Activated CD4-positive, alpha-beta T cell treated with anti-CD3 and anti-CD28 coated beads for 24 hours (primary cell): ENCODE measurements at places on chromosomes 1 and 21.

GRCh38 chr1:162297208-162297607, 79.4 kb downstream of the SPATA46 start:
- DNase-seq, result no peak

DNA sequence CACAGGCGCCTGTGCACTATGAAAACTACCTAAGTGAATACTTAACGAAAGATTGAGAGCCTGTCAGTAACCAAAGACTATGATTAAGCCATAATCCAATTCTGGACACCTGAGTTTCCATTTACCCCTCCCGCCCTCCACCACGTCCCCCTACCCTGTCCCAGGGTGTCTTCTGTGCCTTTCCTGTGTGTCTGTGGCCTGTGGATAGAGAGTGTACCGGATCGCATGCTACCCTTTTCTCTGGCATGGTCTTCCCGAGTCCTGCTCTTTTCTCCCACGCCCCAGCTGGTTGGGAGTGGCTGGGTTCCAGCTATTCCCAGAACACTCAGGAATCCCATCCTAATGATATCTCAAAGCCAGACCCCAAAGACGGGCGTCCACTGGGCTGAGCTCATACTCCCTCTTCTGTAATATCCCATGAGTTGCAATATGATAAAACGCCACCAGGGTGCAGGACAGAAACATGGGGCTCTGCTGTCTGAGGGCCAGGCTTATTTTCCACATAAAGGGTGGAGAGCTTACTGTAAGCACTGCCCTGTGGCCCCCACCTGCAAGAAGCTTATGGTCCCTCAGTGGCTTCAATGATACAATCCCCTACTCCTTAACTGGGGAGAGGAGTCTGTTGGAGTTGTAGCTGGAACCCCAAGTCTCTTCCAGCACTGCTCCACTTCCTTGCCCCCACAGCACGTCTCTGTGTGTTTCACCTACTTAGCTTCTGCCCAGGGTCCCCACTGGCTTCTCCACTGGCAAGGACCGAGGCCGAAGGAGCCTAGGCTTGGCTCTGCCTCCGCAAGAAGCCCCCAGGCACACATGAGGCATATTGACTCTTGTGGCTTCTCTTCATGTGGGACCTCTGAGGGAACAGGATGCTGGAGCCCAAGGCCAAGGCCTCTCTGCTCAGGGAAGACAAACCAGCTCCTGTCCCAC, 17.6 kb upstream of the ALX3 start:
- DNase-seq, result no peak

- no peak for DNase-seq
Measured at GRCh38 chr1:237672748-237673147, 218.0 kb downstream of the ZP4 start.

DNA sequence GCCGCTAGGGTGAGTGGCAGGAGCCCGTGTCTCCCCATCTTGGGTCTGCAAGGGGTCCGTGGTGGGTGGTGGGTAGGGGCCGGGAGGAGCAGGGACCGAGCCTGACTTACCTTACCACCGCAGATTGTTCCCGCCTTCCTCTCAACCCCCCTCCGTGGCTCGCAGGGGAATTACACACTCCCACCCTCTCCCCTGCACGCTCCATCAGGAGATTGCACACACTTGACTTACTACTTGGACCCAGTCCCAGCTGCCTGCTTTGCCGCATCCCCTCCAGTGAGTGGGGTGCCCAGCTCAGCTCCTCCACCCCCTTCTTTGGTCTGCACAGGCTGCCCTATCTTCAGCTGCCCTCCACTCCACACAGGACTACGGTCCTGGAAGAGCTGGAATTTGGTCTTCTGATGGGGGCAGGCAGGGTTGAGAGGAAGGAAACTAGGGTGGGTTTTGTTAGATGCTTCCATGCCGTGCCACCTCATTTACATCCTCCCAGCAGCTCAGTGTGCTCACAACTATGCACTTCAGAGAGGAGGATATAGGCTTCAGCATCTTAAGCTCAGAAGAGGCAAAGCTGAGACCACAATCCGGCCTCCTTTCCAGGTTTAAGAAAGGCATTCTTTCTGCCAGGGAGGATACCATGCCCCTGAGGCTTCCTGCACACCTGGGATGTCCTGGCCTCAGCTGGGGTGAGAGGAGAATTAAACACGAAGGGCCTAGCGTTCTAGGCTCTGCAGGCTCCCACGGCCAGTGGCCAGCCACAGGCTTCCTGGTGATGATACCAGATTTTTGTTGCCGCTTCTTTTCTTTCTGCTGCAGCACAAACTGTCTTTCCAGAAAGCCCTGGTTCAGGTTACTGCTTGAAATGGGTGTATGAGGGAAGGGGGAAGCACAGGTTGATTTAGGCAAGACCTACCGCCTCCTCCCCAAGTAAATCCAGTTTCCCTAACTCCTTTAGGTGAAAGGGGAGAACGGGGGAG, 2.3 kb downstream of the KCNC4 start:
- DNase-seq, result no peak

- no peak for DNase-seq
Measured at GRCh38 chr21:37803101-37803651, 113.1 kb downstream of the KCNJ6 start.

GRCh38 chr1:54701996-54702395, 13.7 kb upstream of the TTC4 start:
- DNase-seq, result no peak

DNA sequence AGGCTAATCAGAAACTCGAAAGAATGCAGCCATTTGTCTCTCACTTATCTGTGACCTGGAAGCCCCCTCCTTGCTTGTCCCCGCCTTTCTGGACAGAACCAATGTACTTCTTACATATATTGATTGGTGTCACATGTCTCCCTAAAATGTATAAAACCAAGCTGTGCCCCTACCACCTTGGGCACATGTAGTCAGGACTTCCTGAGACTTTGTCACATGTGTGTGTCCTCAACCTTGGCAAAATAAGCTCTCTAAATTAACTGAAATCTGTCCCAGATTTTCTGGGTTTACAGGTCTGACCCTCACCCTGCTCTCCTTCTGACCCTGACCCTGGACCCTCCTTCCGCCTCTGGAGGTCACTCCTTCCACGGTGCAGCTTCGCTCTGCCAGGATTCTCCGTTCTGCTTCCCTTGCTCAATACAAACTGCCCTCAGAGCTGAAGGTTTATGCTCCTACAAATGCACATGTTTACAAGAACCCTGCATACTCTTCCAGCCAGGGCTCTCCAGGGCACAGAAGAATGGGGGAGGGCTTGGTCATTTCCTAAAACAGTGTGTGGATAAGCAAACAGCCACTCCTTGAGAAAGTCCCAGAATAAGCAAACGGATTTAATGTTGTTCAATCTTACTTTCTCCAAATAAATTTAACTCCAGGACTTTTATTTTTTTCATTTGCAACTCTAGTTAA, 160.5 kb downstream of the ACTL8 start:
- DNase-seq, result no peak

DNA sequence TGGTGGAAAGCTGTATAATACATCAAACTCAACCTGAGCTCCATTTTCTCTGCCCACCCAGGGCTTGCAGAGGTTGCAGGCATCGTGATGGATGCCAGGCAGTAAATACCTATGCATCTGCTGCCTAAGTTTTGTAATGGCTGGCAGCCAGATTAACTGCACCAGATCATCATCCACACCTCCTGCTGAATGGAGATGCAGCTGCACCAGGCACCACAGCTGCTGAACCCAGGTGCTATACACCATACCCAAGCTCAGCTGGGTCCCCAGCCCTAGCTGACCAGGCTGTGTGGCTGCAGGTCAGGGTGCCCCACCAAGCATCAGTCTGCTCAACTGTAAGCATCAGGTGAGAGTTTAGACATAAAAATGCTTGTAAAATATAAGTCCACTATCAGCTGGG, 6.7 kb upstream of the SNAPIN start:
- DNase-seq, result no peak

DNA sequence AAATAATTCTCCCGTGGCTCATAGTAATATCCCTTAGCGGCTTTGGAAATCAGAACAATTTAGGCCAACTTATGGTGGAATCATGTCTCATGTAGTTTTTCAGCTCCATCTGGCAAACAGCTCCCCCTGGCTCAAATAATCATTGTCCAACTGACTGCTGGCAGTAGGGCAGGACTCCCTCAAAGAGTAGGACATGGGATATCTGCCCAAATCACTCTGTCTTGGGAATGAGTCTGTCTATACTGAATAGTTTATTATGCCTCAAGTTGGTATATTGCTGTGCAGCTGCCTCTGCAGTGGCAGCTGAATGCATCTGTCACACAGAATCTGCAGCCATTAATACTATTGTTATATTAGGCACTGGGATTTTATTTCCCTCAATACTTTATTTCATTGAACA, 255.7 kb downstream of the COL11A1 start:
- DNase-seq, result no peak

GRCh38 chr1:242842094-242842493, 317.6 kb upstream of the PLD5 start:
- no peak for DNase-seq

DNA sequence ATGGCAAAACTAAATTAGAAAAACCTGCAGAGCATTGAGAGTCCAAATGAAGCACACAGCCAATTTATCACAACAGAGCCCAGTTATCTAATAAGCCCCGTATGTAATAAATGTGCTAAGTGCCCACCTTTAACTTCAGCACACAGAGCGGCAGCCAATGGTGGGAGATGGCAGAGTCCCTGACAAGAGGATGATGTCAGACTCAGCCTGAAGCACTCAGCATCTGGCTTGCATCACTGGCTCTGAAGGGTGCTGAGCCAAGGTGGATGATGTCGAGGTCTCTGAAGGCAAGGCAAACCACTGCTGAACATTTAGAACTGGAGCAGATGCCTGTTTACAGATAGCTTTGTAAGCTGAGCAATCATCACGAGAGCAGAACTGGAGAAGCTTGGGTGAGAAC, 118.3 kb downstream of the NUF2 start:
- DNase-seq, result no peak

GRCh38 chr1:214193691-214194090, 87.3 kb upstream of the SMYD2 start:
- DNase-seq, result no peak

DNA sequence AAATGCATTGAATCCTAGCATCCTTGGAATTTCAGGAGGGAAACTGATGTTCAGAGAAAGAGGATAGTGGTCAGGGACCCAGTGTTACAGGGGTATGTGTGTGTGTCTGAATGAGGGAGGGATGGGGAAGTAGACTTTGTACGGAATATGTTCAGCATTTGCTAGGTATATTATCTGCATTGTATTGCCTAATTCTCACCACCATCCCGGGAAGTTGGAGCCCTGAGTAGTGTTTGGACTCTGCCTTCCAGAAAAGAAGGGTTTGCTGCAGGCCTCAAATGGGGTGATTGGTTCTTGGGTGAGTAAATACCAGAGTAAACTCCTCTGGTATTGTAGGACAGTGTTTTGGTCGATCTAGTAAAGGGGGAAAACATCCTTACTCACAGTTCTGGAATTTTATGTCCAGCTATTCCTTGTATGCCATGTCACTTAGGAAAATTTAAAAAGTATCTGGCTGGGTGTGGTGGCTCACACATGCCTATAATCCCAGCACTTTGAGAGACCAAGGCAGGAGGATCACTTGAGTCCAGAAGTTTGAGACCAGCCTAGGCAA, 7.1 kb upstream of the ZNF496 start:
- no peak for DNase-seq

DNA sequence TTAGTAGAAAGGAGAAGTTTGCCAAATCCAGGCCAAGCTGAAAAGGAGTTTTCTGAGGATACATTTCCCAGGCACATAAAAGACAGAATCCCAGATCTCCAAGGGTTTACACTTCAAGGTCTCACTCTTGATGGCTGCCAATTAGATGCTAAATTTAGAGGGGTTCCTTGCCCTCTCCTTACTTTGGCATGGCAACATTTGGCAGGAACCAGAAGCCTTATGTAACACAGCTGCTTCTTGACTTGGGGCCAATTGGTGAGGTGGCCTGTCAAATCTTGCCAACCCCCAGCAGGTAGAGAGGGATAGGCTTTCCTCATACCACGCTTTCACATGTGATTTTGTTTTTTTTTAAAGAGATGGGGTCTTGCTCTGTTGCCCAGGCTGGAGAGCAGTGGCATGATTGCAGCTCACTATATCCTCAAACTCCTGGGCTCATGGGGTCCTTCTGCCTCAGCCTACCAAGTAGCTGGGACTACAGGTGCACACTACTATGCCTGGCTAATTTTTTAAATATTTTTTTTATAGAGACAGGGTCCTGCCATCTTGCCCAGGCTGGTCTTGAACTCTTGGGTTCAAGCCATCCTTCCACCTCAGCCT, 25.2 kb upstream of the NKAIN1 start:
- DNase-seq, result no peak

- no peak for DNase-seq
Measured at GRCh38 chr1:157806431-157807149, 13.3 kb downstream of the FCRL1 start.

DNA sequence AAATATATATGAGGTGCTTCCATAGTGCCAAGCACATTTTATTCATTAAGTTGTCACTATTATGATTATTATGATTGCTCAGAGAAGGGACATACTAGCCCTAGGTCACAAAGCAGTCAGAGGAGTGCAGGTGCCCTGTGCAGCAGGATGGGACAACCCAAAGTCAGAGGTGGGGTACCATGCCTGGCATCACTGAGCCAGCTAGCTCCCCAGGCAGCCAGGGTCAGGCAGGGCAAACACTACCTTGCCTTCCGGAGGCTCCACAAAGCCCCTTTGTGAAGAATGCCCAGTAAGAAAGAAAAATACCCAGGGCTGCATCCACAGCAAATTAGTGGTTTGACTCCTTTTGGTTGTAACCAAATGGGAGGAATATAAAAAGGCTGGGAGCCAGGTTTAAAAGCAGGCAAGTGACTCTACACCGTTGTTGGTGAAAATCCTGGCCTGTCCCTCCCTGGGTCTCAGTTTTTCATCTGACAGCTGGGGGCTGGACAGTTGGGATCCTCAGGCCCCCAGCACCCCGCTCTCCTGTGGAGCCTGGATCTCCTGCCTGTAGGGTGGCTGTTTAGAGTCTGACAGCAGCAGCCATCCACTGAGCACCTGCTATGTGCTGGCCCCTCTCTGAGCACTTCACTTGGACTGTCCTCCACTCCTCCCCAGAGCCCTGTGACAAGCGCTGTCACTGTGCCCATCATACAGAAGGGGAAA, 98.8 kb downstream of the GLIS1 start:
- DNase-seq, result no peak

DNA sequence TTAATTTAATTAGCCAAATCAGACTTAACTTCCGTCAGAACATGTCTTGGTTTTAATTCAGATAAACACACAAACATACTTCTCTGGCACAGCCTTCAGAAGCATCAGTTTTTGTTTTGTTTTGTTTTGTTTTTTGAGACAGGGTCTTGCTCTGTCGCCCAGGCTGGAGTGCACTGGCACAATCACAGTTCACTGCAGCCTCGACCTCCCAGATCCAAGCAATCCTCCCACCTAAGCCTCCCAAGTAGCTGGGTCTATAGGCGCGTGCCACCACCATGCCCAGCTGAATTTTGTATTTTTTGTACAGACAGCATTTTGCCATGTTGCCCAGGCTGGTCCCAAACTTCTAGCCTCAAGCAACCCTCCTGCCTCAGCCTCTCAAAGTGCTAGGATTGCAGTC, 34.7 kb downstream of the MDM4 start:
- no peak for DNase-seq

GRCh38 chr1:32873484-32873883, 2.8 kb upstream of the FNDC5 start:
- DNase-seq, result no peak

GRCh38 chr21:41920476-41920875, 33.3 kb downstream of the C2CD2 start:
- DNase-seq, result no peak

- no peak for DNase-seq
Measured at GRCh38 chr1:232956081-232956480, 5.7 kb downstream of the NTPCR start.
